ENCODE measurements at places on chromosomes 5 and 9.
A peak's percentile ranks its signal among the peaks of the same experiment; 100 is the strongest.

DNA sequence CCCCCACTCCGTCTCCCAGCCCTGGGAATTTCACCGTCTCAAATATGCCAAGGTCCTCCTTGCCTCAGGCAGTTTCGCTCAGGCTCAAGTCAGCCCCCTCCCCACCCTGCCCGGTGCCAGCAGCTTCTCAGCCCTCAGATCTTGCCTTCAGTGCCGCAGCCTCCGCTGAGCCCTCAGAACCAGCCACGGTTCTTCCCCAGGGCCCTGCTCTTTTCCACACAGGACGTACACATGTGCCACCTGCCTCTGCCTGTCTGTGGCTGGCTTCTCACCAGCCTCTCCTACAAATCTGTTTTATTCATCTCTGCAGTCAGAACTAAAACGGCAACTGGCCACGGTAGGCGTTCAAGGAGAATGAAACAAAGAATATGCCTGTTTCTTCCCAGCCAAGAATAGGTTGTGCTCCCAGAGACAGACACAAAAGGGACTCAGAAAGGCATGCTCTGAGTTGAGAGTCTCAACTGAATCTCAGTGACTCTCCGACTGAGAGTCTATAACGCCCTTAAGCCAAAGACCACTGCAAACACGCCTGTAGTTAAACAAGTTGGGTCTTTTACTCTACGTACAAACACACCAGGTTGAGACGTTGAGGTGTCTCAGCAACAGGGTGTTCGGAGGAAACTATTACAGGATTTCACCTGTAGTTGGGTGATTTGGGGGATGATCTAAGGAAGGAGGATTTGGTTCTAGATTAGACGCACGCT, 10.6 kb upstream of the GRIN1 start:
- no peak for DNase-seq

- no peak for DNase-seq
Observed at GRCh38 chr5:148469501-148469935, 85.8 kb downstream of the FBXO38 start.

- no peak for DNase-seq
Observed at GRCh38 chr5:75922480-75922879, 160.7 kb upstream of the SV2C start.

GRCh38 chr9:136705564-136705963, 6.8 kb upstream of the DIPK1B start:
- no peak for DNase-seq

DNA sequence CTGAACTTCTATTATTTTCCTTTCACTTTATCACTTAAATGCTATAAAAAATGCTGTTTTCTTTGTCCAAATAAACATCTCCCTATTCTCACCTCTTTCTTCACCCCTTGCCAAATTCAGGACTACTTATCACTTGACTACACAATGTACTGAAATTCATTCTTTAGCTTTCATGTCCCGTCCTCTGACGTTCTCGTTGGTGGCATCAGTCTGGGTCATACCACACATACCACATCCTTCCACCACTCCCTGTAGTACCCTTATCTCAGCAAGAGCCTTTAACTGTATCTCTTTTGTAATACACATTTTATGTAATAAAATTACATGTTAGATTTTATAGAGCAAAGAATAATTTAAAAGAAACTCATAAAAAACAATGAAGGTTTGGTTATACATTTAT, 231.1 kb upstream of the PAPPA start:
- no peak for DNase-seq

- DNase-seq: no peak
Observed at GRCh38 chr9:124298646-124299235, 41.0 kb downstream of the NEK6 start.

GRCh38 chr9:32264170-32264864, 120.1 kb upstream of the ACO1 start:
- DNase-seq: peak; percentile 30

DNA sequence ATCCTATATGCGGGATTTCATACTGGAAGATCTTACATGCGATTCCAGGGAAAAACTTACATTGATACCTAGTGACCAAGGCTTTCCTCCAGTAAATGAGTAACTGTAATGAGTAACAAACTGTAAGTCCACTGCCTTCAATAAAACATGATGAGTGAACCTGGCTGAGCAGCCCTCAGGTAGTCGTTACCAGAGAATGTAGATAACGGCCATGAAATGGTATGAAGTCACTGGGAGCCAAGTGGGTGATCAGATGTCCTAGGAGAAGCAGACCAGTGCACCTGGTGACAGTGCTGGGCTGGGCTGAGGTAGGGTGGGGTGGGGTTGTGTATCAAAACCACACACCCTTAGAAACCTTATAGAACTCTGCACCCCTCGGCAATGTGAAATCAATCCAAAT, 203.6 kb downstream of the ALDH1A1 start:
- DNase-seq: no peak

DNA sequence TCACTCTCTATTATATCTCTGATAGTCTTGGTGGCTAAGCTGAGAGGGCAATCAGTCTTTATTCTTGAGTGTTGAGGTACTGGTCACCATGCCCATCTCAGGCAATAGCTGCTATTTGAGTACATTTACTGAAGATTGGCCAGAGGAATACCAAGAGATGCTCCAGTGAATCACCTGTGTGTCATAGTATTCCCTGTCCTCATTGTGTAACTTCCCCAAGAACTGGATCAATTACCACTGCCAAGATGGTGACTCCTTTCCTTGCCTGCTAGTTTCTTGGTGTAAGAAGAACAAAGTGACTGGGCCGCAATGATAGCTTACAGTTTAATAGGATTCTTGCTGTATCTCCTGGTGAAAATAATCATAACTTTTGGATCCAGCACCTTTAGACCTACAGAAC, 418.7 kb upstream of the KIF2A start:
- DNase-seq: no peak

- DNase-seq: peak; percentile 46
Observed at GRCh38 chr5:41414598-41414997, 95.8 kb downstream of the PLCXD3 start.

DNA sequence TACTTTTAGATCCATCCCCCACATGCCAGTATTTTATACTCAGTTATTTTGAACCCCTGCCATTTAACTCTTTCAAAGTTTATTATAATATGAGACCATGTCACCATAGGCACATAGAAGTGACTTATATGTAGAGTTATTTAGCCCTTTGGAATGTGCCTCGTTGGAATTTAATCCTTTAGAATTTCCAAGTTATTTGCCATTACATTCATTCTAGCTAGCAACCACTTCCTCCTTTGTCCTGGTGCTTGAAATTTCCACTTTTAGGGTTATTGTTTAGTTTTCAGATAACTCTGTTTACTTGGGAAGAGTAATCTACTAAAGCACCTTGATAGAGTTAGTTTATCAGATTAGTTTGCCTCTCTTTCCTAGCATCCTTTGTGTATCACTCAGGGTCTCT, 82.8 kb upstream of the TLE1 start:
- no peak for DNase-seq

GRCh38 chr5:169146158-169146557, 154.8 kb downstream of the SLIT3 start:
- DNase-seq: no peak

DNA sequence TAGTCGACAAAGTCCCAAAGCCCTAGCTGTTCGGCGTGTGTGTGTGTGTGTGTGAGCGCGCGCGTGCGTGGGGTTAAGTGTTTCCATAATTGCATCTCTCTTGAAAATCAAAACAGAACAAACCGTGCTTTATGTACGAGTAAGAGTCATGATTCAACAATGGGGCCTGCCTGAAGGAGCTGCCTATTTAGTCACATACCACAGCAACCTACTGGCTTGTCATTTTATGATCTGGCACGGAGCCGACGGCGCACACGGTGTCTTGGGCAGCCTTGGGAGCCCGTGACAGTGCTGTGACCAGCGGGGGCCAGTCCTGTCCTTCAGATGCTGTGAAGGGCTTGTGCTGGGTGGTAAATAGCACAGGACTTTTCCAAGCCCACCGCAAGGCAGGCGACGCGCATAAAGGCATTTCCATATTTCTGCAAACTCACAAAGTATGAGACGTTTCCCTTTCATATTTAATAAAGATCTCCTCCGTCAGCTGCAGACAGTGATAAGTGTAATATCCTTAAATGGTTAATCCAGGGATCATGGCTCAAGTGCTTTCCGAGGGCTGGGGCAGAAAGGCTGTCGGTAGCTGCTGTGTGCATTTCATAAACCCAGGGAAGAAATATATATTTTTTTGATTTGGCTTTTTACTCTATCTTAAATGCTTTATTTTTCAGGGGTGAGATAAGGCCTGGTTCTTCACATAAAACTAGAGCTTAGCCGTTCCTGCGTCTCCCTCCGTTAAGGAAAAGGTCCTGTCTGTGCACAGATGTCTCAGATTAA, 270.2 kb upstream of the IRX1 start:
- no peak for DNase-seq

DNA sequence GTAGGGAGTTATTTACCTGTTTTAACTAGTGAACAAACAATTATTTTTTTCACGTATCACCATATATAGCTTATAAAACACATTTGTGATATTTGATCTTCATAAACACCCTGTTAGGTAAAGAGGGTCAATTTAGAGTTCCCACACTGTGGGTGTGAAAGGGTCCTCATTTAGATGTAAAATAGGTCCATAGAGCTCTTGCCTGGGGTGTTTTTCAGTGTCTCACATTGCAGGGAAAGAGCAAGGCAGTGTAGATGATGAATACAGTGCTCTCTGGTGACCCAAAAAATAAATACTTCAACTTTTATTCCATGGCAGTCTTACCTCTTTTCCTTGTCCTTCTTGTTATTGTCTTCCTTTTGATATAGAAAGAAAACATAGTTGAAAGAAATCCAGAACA, 403.2 kb upstream of the SGCD start:
- no peak for DNase-seq

GRCh38 chr5:92652756-92653155, 928.3 kb downstream of the NR2F1-AS1 start:
- no peak for DNase-seq

DNA sequence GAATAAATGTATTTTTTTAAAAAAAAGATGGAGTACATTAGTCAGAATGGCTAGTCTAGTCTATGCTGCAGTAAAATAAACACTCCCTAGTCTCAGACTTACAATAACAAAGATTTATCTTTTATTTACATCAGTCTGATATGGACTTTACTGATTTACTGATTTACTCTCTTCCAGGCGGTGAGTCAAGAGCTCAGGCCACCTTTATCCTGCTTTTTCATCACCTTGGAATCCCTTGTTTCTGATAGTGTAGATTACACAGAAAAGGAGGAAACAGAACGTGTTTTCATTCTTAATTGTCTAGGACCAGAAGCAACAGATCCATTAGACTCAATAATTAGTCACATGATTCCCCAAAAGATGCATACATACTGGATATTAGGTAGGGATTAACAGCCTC, 290.1 kb upstream of the TRPC7 start:
- no peak for DNase-seq

DNA sequence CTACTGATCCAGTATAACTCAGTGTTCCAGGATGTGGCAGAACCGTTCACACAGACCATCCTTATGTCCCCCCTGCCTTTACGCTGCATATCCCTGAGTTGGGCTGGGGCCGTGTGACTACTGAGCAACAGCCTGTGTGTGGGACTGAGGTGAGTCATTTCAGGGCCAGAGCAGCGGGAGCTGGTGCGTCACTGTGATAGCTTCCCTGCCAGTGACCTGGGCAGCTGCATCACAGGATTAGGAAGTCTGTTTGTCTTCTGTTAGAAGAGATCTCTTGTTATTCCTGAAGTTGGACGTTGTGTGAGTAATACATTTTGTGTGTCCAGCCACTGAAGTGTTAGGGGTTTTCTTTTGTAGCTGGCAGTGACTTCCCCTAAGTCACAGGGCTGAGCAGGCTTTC, 35.6 kb downstream of the TPPP start:
- no peak for DNase-seq

DNA sequence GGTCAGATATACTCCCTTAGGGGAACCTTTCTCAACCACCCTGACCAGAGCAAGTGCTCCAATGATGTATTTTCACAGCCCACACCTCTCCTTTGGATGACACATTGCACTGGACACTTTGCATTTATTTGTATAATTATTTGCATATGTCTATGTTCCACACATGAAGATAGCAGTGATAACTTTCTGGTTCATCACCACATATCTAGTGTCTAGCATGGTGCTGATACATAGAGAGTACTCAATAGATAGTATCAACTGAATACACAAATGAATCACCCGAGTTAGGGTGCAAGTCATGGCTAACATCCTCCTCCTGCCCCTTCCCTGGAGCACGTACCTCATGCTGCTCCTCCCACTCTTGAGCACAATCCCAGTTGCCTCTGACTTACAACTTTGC, 617.6 kb downstream of the EBF1 start:
- DNase-seq: no peak

GRCh38 chr9:127777368-127777980, 992 bp downstream of the SH2D3C start:
- DNase-seq: no peak

- no peak for DNase-seq
Observed at GRCh38 chr5:156096259-156096658, 230.7 kb upstream of the SGCD start.

GRCh38 chr5:4373051-4373820, 766.9 kb upstream of the ADAMTS16 start:
- no peak for DNase-seq

DNA sequence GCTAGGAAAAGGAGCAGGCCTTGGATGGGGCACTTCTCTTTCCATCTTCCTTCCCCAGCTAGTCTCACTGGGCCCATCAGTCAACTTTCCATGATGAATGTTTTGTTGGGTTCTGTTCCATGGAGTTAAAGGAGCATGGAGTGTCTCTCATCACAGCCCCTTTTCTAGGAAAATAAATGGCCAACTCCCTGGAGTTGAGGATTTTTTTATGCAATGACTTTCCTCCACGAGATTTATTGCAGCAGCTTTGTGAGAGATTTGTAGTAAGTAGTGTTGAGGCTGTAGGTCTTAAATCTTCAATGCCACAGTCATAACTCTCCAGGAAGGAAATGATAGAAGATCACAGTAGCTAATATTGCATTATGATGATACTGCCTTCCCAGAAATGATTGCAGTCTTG, 45.6 kb upstream of the SLC44A1 start:
- no peak for DNase-seq

DNA sequence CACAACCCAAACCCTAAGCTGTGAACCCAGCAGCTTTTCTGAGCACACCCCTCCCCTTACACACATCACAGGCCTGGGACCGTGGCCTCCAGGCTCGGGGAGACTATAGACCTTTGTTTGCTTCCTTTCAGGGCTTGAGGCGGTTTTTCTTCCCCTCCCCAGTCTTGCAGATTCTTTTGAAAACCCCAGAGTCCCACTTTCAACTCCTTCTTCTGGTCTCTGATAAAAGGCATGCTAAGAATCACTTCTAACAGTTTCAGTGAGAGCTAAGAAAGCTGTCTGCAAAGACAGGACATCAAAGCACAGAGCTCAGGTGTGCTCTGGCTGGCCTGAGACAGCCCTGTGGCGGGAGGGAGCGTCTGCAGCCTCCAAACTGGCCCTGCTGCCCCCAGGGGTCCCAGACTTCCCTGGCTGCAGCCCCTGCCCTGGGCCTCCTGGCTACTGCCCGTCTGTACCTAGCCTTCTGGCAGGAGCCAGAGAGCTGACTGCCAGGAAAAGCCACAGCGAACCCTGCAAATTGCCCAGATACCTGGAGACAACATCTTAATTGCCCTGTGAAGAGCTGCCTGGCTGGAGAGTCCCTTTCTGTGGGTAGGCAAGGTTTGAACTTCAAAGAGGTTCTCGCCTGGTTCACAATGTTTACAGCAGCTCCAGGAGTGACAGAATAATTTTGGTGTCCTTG, 138.9 kb downstream of the GADD45G start:
- DNase-seq: no peak

Measured in uterus (tissue), 4 donors.